ENCODE measurements at places on chromosomes 1 and 21. TPM values are rescaled to one million over a fixed set of nuclear protein-coding genes. Genes with fewer than 3 reads are reported as not detected.

- H3K27me3 ChIP-seq: no peaks in the 10 kb centered on the region
- DNase-seq: no peak
- no peaks in the 10 kb centered on the region for H3K4me1 ChIP-seq
Measured at GRCh38 chr1:75672528-75673393, 51.7 kb upstream of the ACADM start.

The TMEM269 gene
- 1.9 TPM for total RNA-seq

The NECTIN4 gene
- 0.31 TPM for total RNA-seq

DNA sequence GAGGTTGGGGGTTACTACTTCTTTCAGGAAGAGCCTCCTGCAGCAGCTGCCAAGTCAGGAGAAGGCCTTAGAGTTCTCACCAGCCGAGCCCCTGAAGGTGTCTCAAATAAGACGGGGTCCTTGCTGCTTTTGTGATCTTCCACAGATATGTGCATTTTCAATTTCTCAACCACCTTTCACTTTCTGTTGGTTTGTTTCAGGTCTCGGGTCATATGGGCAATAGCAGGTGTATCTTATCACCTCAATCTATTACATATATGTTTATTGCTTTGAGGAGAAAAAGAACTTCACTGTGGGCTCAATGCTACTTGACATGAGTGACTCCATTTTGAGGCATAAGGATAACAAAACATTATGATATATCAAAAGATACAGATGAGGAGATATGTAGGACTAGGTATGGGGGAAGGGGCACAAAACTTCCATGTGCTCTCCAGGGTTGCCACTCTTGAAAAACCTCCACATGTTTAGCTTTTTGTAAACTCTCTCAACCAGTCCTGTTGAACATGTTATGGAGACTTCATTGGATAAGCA is 1171.4 kb upstream of the ADGRL2 start:
- no peaks in the 10 kb centered on the region for H3K36me3 ChIP-seq
- H3K4me3 ChIP-seq: no peak overlapping the region
- H3K27ac ChIP-seq: no peak overlapping the region
- DNase-seq: no peak
- no peaks in the 10 kb centered on the region for H3K27me3 ChIP-seq

The DNAJC16 gene
- 14.3 TPM for total RNA-seq

- H3K4me1 ChIP-seq: peaks cover 13% of the 10 kb centered on the region
- no peak overlapping the region for H3K27ac ChIP-seq
Measured at GRCh38 chr1:205538235-205538840, 33.9 kb downstream of the CDK18 start.

DNA sequence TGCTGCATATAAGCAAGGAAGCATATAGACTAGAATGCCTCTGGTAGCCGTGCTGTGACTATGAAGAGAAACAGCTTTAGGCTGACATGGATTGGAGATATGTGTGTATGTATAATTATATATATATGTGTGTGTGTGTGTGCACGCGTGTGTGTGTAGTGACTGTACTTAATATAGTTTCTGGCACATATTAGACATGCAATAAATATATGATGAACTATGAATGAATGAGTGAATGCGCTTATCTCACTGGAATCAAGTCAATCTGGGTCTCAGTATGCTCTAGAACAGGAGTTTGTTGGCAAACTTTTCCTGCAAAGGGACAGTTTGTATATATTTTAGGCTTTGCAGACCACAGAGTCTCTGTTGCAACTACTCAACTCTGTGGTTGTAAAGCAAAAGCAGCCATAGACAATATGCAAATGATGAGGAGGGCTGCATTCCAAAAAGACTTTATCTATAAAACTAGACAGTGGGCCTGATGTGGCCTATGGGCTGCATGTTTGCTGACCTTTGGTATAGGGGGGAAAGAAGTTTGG is 482.9 kb upstream of the USP24 start:
- H3K36me3 ChIP-seq: no peaks in the 10 kb centered on the region
- peaks cover 7% of the 10 kb centered on the region for H3K27me3 ChIP-seq
- H3K4me1 ChIP-seq: no peaks in the 10 kb centered on the region
- H3K4me3 ChIP-seq: no peak overlapping the region
- DNase-seq: no peak

DNA sequence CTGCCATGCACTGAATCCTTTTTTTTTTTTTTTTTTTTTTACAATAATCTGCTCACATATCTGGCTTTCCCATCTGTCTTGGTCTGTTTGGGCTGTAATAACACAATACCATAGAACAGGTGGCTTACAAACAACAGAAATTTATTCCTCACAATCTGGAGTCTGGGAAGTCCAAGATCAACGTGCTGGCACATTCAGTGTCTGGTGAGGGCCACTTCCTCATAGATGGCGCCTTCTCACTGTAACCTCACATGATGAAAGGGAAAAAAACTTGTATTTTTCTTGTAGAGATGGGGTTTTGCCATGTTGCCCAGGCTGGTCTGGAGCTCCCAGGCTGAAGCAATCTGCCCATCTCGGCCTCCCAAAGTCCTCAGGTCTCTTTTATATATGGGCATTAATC is 13.0 kb upstream of the PARP1 start:
- H3K36me3 ChIP-seq: no peaks in the 10 kb centered on the region
- H3K4me3 ChIP-seq: no peak overlapping the region

The CRP gene
- not detected for total RNA-seq

DNA sequence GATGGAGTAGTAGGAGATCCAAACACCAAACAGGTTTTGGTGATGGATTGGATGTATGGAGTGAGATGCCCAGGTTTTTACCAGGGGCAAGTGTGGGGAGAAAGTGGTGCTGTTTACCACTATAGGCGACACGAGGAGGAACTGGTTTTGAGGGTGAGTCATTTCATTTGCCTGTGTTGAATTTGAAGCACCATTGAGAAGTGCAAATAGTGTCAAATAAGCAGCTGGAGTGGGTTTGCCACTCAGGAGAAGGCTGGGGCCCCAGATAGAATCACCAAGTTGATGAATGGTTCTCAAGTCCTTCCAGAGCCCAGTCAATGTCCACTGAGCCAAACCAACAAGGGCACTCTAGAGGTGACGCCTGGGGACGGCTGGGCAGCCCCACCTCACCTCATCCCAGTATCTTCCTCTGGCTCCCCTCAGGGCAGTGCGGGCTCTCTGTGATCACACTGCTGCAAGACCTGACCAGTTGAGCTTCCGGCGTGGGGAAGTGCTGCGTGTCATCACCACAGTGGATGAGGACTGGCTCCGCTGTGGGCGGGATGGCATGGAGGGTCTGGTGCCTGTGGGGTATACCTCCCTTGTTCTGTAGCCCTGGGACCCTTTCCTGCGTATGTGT is 9.4 kb downstream of the RUSC1 start:
- peaks cover 10% of the 10 kb centered on the region for H3K4me1 ChIP-seq
- peak overlapping the region; percentile 93 for H3K27ac ChIP-seq
- no peak overlapping the region for H3K4me3 ChIP-seq
- peaks cover 9% of the 10 kb centered on the region for H3K36me3 ChIP-seq
- no peak for DNase-seq
- no peaks in the 10 kb centered on the region for H3K27me3 ChIP-seq

GRCh38 chr1:46476673-46477072 is 13.0 kb upstream of the DMBX1 start:
- H3K27ac ChIP-seq: no peak overlapping the region
- no peaks in the 10 kb centered on the region for H3K4me1 ChIP-seq
- no peak overlapping the region for H3K4me3 ChIP-seq
- peaks cover 5% of the 10 kb centered on the region for H3K27me3 ChIP-seq

The SELL gene
- total RNA-seq: 211 TPM

The TGFBR3 gene
- total RNA-seq: 8.1 TPM

DNA sequence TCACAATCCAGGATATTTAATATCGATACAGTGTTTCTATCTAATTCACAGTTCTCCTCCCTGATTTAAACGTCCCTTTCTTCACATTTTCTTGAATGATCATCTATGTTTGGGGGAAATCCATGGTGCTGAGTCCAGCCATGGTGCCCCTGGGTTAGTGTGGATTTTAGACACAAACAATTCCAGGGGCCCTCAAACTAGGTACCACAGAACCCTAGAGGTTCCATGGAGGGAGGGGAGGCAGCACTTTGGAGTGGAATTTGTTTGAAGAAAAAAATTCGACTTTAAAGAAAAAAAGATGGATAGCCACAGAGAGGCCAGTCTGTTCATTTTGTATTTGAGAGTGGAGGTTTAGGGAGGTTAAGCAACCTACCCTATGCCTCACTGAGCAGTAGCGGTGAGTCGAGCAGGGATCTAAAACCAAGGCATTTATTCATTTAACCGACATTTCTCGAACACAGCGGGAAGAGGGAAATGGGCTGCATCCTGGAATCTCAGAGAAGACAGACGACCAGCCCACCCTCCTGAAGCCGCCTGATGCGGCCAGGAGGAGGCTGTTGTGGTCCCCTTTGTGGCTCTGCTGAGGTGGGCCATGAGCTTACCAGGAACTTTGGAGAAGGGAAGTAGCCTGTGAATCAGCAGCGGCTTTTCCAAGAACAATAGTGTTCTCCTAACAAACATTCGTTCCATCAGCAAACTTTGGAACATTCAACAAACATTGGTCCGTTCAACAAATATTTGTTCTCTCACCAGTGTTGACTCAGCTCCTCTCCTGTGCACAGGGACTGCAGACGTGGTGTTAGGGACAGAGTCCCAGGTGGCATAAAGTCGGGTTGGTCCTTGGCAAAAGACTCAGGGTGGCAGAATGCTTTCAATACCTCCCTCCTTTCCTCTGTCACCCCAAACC is 103.5 kb upstream of the ZBTB40 start:
- DNase-seq: no peak
- no peak overlapping the region for H3K27ac ChIP-seq
- no peak overlapping the region for H3K4me3 ChIP-seq

- no peaks in the 10 kb centered on the region for H3K27me3 ChIP-seq
- H3K36me3 ChIP-seq: no peaks in the 10 kb centered on the region
- H3K4me1 ChIP-seq: peaks cover 8% of the 10 kb centered on the region
Measured at GRCh38 chr1:11935057-11935412, 518 bp downstream of the PLOD1 start.

The HMGN2 gene
- 439 TPM for total RNA-seq

GRCh38 chr1:181947441-181947840 is 114.1 kb downstream of the ZNF648 start:
- DNase-seq: no peak
- peaks cover 20% of the 10 kb centered on the region for H3K27me3 ChIP-seq
- no peak overlapping the region for H3K4me3 ChIP-seq
- no peaks in the 10 kb centered on the region for H3K36me3 ChIP-seq
- no peaks in the 10 kb centered on the region for H3K4me1 ChIP-seq
- no peak overlapping the region for H3K27ac ChIP-seq

The DNAJC6 gene
- 2.3 TPM for total RNA-seq

All from activated T-cell treated with anti-CD3 and anti-CD28 coated beads, Interleukin-2, amount 50 U/mL, for 72 hours (primary cell).